ENCODE measurements at places on chromosomes 11 and 22. TPM values are rescaled to one million over a fixed set of nuclear protein-coding genes. Genes with fewer than 3 reads are reported as not detected.
A peak's percentile ranks its signal among the peaks of the same experiment; 100 is the strongest.

DNA sequence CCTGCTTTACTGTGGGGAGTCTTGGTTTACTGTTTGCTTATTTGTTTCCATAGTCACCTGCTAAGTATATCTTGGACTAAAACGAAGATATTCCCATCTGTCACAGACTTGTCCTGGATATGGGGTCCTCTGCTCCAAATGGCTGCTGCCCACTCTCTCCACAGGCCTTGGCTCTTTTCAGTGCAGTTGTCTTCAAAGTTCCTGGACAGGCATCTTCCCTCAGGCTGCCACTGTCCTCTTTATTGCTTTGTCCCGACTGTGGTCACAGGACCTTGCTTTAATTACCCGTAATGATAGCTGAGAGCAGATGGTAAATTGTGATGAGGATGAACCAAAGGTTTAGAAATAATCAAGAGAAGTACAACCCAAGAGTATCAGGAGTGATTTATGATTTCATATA, 713.9 kb upstream of the CCDC179 start:
- DNase-seq = no peak

DNA sequence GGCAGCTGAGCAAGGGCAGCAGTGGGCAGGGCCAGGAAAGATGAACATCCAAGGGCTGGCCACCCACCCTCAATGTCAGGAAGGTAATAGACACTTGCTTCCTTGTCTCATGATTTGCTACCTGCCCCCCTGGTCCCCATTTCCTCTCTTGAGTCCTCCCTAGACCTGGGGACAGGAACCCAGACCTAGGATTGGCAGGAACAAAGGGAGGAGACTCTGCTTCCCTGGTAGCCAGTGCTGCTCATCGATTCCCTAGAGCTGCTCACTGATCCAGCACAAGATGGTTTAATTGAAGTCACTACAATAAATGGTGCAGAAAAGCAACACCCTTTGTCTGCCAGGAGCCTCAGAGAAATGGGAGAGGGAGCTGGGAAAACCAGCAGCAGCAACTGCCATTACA, 67.8 kb upstream of the CHST1 start:
- DNase-seq = no peak

- DNase-seq = no peak
Observed at GRCh38 chr22:43819931-43820640, 8.0 kb upstream of the EFCAB6 start.

DNA sequence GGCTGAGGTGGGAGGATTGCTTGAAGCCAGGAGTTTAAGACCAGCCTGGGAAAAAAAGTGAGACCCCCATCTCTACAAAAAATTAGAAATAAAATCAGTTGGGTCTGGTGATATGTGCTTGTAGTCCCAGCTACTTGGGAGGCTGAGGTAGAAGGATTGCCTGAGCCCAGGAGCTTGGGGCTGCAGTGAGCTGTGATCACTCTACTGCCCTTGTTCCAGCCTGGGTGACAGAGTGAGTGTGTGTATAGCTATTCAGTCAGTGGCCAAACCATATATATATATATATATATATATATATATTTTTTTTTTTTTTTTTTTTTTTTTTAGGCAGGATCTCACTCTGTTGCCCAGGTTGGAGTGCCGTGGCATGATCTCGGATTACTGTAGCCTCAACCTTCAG, 24.5 kb downstream of the ADM start:
- DNase-seq = no peak

GRCh38 chr11:69122630-69123431, 32.9 kb upstream of the SMIM38 start:
- DNase-seq = peak; percentile 75

- DNase-seq = no peak
Observed at GRCh38 chr11:73542175-73542574, 55.7 kb downstream of the FAM168A start.

DNA sequence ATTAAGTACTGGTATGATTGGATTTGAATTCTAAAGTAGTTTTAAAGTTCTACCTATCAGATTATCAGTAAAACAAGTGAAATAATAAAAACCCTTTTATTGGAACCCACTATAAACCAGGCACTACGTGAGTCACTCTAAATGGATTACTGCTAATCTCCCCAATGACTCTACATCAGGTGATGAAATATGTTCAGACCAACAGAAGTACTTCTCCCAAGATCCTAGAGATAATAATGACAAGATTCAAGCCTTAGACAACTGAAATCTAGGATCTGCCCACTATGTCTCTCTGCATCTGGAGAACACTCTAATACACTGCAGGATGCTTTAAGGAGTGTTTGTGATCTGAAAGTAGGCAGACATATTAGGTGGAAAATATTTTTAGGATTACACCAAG, 652.1 kb upstream of the CHORDC1 start:
- DNase-seq = no peak

DNA sequence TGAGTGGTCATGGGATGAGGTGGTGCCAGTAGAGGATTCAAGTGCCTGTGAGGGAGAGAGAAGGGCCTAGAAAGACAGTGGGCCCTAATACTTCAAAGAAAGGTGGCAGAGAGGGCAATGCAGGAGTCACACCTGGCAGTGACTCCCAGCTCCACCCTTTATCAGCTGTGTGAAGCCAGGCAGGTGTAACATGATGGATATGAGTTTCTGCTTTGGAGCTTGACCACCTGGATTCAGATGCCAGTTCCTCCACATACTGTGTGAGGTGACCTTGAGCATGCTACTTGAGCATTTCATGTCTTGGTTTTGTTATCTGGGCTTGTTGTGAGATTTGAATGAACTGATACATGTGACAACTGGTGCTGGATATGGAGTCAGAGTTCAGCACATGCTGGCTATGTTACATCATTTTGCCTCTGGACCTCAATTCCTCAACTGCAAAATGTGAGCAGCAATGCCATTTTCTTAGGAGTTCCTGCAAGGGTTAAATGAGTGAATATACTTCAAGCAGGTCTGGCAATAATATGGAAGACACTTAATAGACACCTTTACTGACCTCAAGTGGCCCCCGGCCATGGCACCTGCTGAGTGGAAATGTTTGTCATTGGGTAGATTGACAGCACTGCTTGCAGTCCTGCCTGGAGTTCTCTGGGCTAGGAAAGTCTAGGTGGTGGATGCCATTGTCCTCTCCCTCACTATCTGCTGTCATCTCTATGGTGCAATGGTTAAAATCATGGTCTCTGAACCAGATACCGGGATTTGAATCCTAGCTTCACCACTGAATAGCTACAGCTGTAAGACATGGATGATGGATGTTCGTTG, 83.3 kb downstream of the MICAL2 start:
- no peak for DNase-seq

- DNase-seq = no peak
Observed at GRCh38 chr11:84289381-84289906, 1003.3 kb upstream of the CCDC90B start.

GRCh38 chr11:44963136-44963535, 12.5 kb upstream of the TP53I11 start:
- DNase-seq = no peak

- no peak for DNase-seq
Observed at GRCh38 chr11:4903484-4903883, at the start of gene OR51A7. Gene OR51A7 (plus strand): TSS chr11:4903783. CDS start chr11:4907370, 3,587 bp downstream.

The BIRC3 gene
- 6.2 TPM for total RNA-seq

The DEPDC7 gene
- 10.5 TPM for total RNA-seq

The SLC39A13 gene
- 30.3 TPM for total RNA-seq

The DEUP1 gene
- 0.16 TPM for total RNA-seq

The OR52I2 gene
- total RNA-seq = not detected

The NLRP6 gene
- not detected for total RNA-seq

The KDM4D gene
- 1.2 TPM for total RNA-seq

The MPPED2 gene
- total RNA-seq = 25.7 TPM
